ENCODE measurements at places on chromosomes 6 and 20. TPM values are rescaled to one million over a fixed set of nuclear protein-coding genes. Genes with fewer than 3 reads are reported as not detected.

GRCh38 chr6:126919947-126920346 lies 198.5 kb upstream of the RSPO3 start:
- DNase-seq, result no peak

- DNase-seq, result no peak
Observed at GRCh38 chr6:100962466-100962865, 81.3 kb upstream of the ASCC3 start.

DNA sequence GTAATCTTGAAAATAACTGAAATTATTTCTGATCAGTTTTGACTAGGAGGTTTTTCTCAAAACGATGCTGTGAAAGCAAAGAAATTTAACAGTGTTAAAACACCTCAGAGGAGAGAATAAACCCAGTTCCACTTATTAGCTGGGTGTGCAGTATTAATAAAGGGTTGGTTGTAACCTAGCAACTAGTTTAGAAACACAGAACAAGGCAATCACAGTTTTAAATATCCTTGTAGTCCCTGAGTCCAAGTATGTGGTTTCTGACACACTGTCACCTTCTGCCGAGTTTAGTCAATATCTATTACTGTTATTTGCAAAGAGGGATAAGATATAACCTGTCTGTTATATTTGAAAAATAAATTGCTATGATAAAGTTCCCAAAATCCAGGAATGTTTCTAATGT lies 70.2 kb upstream of the INSM1 start:
- DNase-seq, result no peak

DNA sequence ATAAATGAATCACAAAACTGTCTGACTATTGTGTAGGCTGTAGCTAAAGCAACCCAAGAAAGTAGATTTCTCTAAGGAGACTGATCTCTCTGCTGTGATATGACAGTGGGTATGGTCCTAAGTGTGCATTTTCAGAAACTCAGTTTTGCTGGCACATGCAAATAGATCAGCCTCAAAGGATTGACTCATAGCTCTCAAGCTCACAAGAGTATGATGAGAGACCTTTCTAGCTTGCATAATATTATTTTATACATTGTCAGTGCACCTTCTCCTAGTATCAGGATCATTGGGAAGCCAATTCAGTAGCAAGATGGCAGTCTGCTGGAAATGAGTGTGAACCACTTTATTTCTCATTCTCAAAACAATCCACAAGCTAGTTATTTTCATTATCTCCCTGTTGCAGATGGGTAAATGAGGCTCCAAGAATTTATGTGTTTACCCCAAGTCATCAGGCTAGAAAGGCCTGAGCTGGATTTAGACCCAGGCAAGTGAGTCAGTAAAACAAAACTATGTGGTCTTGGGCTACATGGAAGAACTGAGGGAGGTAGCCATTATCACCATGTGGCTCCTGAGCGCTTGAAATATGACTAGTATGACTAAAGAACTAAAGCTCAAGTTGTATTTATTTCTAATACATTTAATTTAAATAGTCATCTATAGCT lies 27.9 kb upstream of the PLCB4 start:
- no peak for DNase-seq

- DNase-seq, result peak; percentile 7
Observed at GRCh38 chr6:144659202-144660182, 374.4 kb downstream of the UTRN start.

INSM1 gene
- 7.0 TPM for total RNA-seq

DNA sequence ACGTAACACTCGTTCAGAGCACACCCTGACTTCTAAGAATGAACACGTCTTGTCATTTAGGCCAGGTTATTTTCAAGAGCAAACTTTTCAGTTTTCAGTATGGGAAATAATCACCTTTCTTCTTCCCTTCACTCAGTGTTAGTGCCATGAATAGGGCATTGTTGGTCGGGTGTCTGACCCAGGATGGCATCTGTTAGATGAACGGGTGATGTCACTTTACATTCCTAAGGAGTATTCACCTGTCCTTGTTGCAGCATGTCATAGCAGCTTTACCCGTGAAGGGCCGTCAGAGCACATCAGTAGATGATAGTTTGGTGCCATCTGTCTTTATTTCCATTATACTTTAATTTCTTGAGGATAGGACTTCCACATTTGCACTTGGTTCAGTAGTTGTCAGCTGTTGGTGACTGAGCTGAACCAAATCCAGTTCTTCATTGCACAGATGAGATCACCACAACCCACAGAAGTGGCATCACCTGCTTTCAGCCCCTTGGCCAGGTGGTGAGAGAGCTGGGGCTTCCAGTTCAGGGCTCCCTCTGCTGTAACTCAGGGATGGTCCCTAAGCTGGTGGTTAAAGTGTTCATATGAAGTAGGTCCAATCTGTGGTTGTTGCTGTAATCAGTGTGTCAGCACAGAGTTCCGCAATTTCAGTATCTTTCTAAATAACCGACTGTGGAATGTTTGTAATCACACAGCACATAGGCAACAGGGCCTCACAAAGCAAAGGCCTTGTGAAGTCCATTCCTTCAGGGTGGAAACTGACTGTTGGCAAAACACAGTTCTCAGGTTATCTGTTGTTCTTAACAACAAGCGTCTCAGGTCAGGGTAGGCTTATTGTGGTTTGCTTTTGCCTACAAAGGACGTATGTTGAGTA lies 68.2 kb downstream of the FAM120B start:
- no peak for DNase-seq

LZTS3 gene
- total RNA-seq, result 2.0 TPM

CNBD2 gene
- 5.0 TPM for total RNA-seq

GRCh38 chr6:169362501-169363121 lies 109.0 kb upstream of the THBS2 start:
- DNase-seq, result no peak

- DNase-seq, result no peak
Observed at GRCh38 chr6:45952168-45952529, 63.5 kb downstream of the CLIC5 start.

DNA sequence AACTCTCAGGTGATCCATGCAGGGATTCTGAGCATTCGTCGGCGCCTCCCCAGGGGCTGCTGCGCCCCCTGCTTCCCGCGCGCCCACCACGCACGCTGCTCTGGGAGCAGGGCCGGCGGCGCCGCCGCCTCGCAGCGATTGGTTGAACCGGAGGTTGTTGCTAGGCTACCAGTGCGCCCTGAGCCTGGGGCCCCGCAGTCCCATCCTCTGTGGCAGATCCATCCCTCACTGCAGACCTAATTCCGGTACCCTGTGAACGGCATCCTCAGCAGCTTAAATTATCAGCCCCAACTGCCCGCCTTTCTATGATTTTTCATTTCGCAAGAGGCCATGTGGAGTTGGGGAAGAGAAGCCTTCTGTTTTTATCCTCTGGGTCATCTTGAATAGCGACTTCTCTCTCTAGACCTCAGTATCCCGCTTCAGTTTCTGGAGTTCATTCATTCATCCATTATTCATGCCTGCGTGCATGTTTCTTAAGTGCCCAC lies 15.4 kb downstream of the PNPLA1 start:
- no peak for DNase-seq

ARMH2 gene
- total RNA-seq, result 0.31 TPM

LAMA2 gene
- total RNA-seq, result 0.93 TPM

GRCh38 chr20:44429017-44429339 lies 46.7 kb upstream of the TTPAL start:
- no peak for DNase-seq

PDE7B gene
- 0.93 TPM for total RNA-seq

GPX5 gene
- not detected for total RNA-seq

Data from activated naive CD4-positive, alpha-beta T cell treated with anti-CD3 and anti-CD28 coated beads, Interleukin-2, amount 50 U/mL, for 72 hours (primary cell).